ENCODE measurements at places on chromosomes 11 and 22.

GRCh38 chr22:42074132-42074811 is at the start of gene PHETA2:
TSS of gene PHETA2 (plus strand) at chr22:42074248. CDS start at chr22:42077294, 3,046 bp downstream.
- no peak for DNase-seq

DNA sequence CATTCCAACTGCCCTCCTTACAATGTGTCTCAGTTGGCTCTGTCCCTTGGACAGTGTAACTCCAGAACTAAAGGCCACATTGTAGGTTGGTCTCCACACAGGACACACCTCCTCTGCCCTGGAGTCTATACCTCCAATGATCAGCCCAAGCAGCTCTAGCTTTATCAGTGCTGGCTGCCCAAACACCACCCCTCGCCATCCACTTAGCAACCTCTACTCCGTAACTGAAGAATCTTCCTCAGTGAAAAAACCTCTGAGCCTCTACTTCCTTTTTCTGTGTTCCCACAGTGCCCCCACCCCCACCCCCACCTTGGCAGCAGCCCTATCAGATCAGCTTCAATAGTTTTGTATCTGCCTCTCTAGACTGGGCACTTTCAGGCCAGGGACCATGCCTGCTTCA is 33.4 kb downstream of the SERPINH1 start:
- DNase-seq, result no peak

- no peak for DNase-seq
These were observed 467 bp downstream of the ESS2 start for GRCh38 chr22:19143967-19144400.

DNA sequence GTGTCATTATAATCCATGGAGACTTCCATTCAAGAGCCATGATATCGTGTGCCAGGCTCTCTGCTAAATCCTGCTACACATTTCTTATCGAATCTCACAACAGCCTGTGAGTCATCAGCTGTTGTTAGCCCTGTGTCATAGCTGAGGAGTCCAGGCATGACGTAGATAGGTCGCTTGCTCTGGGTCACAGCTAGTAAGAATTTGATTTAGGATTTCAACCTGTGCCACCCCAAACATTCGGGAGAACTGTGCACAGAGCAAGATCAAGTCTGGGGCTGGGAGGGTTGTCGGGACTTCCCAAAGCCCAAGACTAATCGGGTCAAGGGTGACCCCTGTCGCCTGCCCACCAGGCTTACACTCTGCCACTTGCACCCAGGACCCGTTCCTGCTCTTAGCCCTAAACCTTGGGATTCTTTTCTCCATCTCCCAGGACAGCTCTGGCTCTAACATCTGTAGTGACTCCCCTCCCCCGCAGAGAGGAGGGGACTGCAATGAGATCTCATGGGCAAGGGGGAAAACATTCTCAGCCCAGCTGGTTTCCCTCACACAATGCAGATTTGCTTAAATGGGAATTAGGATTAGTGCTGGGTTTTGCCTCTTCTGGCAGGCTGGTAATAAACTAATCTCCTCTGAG is 34.3 kb downstream of the TSPAN18 start:
- DNase-seq, result no peak
